ENCODE measurements at places on chromosomes 2 and 18. TPM values are rescaled to one million over a fixed set of nuclear protein-coding genes. Genes with fewer than 3 reads are reported as not detected.

ERMN gene
- 1.1 TPM for total RNA-seq

ARHGEF4 gene
- 4.7 TPM for total RNA-seq

PLGLB2 gene
- 1.3 TPM for total RNA-seq

ARHGAP15 gene
- total RNA-seq: not detected

CPO gene
- total RNA-seq: not detected

G6PC2 gene
- total RNA-seq: not detected

HOXD12 gene
- total RNA-seq: not detected

REG3G gene
- total RNA-seq: not detected

TBR1 gene
- total RNA-seq: not detected

NCK2 gene
- 31.5 TPM for total RNA-seq

MDH1B gene
- total RNA-seq: 0.33 TPM

UGT1A3 gene
- not detected for total RNA-seq

ANKRD30BL gene
- not detected for total RNA-seq

FSHR gene
- not detected for total RNA-seq

ERFE gene
- total RNA-seq: 0.56 TPM

RGPD4 gene
- not detected for total RNA-seq

FLACC1 gene
- 1.3 TPM for total RNA-seq

COL6A3 gene
- total RNA-seq: 2,074 TPM

RAB17 gene
- total RNA-seq: 0.83 TPM

PJVK gene
- 2.5 TPM for total RNA-seq

GCFC2 gene
- total RNA-seq: 7.8 TPM

LAMA3 gene
- 3.8 TPM for total RNA-seq

MBP gene
- total RNA-seq: 12.7 TPM

LINC00305 gene
- not detected for total RNA-seq

ALPP gene
- not detected for total RNA-seq

Data from smooth muscle cell of the pulmonary artery (primary cell).